Spinal cord (tissue), 10 donors: ENCODE measurements at places on chromosomes 7 and 10. TPM values are rescaled to one million over a fixed set of nuclear protein-coding genes. Genes with fewer than 3 reads are reported as not detected.

Gene GARIN1A
- total RNA-seq = 0.50 TPM

Gene CARD11
- total RNA-seq = 0.99 TPM

Gene SCIN
- 7.5 TPM for total RNA-seq

Gene LLCFC1
- total RNA-seq = not detected

Gene GJC3
- total RNA-seq = 12.6 TPM

Gene SPDYE2B
- not detected for total RNA-seq

Gene RHOBTB1
- 18.1 TPM for total RNA-seq

Gene PLEKHS1
- 0.11 TPM for total RNA-seq

Gene NUTM2D
- 3.6 TPM for total RNA-seq

Gene GIMAP2
- 12.7 TPM for total RNA-seq

Gene COL13A1
- 44.0 TPM for total RNA-seq

Gene PTN
- total RNA-seq = 1,663 TPM

- H3K36me3 ChIP-seq = peaks cover 11% of the 10 kb centered on the region
- H3K4me1 ChIP-seq = peaks cover 15% of the 10 kb centered on the region
- peaks cover 4% of the 10 kb centered on the region for H3K27me3 ChIP-seq
- no peak overlapping the region for H3K4me3 ChIP-seq
- peak; percentile 35 for DNase-seq
- no peak overlapping the region for H3K27ac ChIP-seq
Measured at GRCh38 chr10:71569775-71570588, 149.6 kb downstream of the C10orf105 start.

GRCh38 chr10:120803972-120804371 lies 47.2 kb upstream of the WDR11 start:
- no peaks in the 10 kb centered on the region for H3K4me1 ChIP-seq
- no peak overlapping the region for H3K27ac ChIP-seq
- H3K36me3 ChIP-seq = no peaks in the 10 kb centered on the region
- DNase-seq = no peak
- no peak overlapping the region for H3K4me3 ChIP-seq
- H3K27me3 ChIP-seq = no peaks in the 10 kb centered on the region

- DNase-seq = no peak
- no peaks in the 10 kb centered on the region for H3K4me1 ChIP-seq
- H3K27ac ChIP-seq = no peak overlapping the region
- H3K36me3 ChIP-seq = peaks cover 3% of the 10 kb centered on the region
- H3K4me3 ChIP-seq = no peak overlapping the region
Measured at GRCh38 chr7:107591421-107591820, 11.4 kb downstream of the BCAP29 start.

GRCh38 chr7:84058311-84059076 lies 136.1 kb downstream of the SEMA3A start:
- H3K27me3 ChIP-seq = no peaks in the 10 kb centered on the region
- no peak overlapping the region for H3K4me3 ChIP-seq
- no peak for DNase-seq

DNA sequence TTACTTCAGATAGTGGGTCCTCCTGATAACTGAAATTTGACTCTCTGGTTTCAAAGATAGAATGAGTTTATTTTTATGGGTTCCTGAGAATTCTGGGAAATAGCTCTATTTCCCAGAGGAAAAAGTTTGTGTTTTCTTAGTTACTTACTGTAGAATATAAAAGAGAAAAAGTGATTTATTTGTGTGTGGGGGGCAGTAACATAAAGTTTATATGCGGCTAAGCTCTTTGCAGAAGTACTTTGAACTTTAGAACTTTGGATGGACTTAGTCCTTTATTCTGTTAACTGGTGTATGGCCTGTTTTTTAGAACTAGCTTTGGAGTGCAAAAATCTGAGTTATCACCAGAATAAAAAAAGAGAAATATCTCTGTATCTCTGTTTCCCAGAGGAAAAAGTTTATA lies 157.1 kb downstream of the BBS9 start:
- DNase-seq = no peak
- H3K27me3 ChIP-seq = no peaks in the 10 kb centered on the region
- no peaks in the 10 kb centered on the region for H3K4me1 ChIP-seq
- no peak overlapping the region for H3K27ac ChIP-seq
- H3K4me3 ChIP-seq = no peak overlapping the region

- no peak for DNase-seq
- H3K27me3 ChIP-seq = no peaks in the 10 kb centered on the region
- H3K4me1 ChIP-seq = peaks cover 22% of the 10 kb centered on the region
- H3K4me3 ChIP-seq = no peak overlapping the region
- H3K36me3 ChIP-seq = no peaks in the 10 kb centered on the region
- no peak overlapping the region for H3K27ac ChIP-seq
Measured at GRCh38 chr10:78449554-78449953, 415.9 kb downstream of the RPS24 start.

DNA sequence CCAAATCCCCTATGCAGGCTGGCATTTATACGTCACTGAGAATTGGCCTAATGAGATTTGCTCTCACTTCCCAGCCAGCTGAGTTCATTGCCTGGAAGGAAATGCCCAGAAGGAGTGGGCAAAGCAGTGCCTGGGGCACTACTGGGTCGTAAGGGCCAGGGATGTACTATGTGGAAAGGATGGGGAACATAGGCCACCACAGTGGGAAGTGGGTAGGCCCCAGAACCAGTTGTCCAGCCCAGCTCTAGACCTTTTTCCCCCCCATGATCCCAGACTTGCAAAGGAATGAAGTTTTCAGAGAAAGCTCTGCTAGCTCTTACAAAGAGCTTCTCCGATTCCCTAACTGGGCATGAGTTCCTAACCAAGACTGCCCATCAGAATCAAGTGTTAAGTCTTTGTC lies 13.9 kb downstream of the TRPV5 start:
- no peaks in the 10 kb centered on the region for H3K4me1 ChIP-seq
- no peak for DNase-seq
- H3K36me3 ChIP-seq = no peaks in the 10 kb centered on the region
- H3K27ac ChIP-seq = no peak overlapping the region
- H3K4me3 ChIP-seq = no peak overlapping the region
- no peaks in the 10 kb centered on the region for H3K27me3 ChIP-seq

DNA sequence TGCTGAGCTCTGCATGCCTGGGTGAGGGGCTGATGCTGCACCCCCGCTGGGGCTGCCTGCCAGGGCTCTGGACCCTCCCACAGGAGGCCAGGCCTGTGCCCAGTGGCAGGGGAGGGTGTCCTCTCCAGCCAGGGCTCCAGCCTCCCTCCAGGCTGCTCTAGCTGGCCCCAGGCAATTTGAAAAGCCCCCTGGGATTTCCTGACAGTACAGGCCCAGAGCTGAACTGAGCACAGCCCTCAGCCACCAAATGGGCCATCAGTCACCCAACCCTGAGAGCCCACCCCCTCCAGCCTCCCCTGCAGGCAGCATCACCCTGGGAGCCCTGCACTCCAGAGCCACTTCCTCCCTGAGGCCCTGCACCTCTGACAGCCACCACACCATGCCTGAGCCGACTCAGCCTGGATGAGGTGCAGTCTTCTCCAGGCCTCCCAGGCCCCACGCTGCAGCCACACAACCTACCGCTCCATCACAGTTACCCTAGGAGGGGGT lies 101.8 kb upstream of the RET start:
- H3K36me3 ChIP-seq = no peaks in the 10 kb centered on the region
- DNase-seq = no peak
- H3K27ac ChIP-seq = no peak overlapping the region
- H3K4me1 ChIP-seq = peaks cover 10% of the 10 kb centered on the region

DNA sequence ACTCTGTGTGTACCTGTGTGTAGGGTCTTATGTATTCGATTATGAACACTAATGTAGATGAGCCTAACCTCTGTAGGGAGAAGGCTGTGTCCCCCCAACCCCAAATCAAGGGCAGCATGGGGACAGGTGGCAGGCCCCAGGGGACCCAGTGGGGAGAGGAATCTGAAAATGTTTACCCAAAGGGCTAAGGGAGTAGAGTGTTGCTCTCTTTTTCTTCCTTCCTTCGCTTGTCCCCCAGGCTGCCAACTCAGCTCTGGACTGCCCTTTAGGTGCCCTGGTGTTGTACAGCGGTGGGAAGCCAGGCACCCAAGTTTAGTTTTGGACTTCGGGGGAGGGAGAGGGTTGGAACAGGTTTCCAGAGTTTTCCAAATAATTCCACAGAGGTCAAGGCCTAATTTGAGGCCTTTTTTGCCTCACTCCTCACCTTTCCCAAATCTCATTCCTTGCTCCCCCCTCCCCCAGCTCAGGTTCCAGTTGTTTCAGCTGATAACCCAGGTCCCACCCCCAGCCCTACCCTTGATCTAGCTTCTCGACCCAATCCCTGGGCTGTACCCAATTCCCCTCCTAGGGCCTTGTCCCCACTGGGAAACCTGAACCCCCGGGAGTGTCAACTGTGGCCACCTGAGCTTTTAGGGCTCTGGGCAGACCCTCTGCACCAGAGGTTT lies 9.1 kb upstream of the PAX2 start:
- H3K4me3 ChIP-seq = no peak overlapping the region
- DNase-seq = no peak
- no peaks in the 10 kb centered on the region for H3K36me3 ChIP-seq
- peaks cover 96% of the 10 kb centered on the region for H3K27me3 ChIP-seq

DNA sequence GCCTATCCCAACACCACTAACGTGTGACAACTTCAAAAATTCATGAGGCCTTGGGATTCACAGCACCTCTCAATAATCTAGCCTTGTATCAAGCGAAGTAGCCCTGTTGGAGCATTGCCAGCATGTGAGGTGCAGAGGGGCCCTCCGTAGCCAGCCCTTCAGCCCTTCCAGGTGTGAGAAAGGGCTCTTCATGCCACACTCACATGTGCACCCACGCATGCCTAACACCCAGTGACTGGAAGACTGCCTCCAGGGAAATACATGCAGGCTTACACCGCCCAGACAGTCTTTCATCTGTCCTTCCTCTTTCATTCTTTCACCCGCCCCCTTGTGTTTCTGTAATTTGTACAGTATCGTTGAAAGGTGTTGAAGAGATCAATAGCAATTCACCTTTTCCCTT lies 26.1 kb downstream of the LRRC4 start:
- H3K27ac ChIP-seq = no peak overlapping the region
- peaks cover 23% of the 10 kb centered on the region for H3K36me3 ChIP-seq
- H3K4me3 ChIP-seq = no peak overlapping the region
- DNase-seq = no peak

DNA sequence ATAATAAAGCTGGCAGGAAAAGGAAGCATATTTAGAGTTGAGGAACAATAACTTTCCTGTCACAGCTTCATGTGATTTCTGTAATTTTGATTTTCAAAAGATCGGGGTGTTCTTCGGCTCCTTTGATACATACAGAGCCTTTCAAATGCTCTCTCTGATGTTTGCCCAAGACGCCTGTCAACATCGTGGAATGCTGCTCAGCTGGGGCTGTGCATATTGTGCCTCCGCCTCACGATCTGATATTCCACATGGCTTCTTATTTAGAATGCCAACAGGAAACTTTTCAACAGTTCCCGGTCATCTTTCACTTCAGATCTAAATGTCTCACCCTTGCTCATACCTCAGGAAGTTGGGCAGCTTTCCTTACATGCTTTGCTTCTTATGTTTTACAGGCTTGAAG lies 7.3 kb downstream of the NPY start:
- DNase-seq = no peak
- no peaks in the 10 kb centered on the region for H3K4me1 ChIP-seq
- no peak overlapping the region for H3K4me3 ChIP-seq
- no peaks in the 10 kb centered on the region for H3K36me3 ChIP-seq
- H3K27ac ChIP-seq = no peak overlapping the region

DNA sequence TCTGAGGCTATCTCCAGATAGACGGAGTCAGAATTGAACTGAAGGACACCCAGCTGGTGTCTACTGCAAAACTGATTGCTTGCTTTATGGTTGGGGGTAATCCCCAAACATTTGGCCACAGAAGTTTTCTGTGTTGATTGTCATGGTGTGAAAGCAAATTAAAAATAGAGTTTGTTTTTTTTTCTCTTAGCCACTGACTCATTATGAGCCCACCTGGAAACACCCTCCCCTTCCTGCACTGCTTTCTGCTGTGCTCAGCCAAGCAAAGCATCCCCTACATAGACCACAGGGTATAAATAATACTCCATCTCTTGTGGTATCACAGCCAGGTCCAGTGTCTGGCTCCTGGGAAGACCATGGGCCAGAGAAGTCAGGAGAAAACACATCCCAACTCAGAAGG lies 6.5 kb upstream of the VWC2 start:
- peaks cover 3% of the 10 kb centered on the region for H3K4me1 ChIP-seq
- H3K27me3 ChIP-seq = peaks cover 12% of the 10 kb centered on the region
- DNase-seq = no peak

DNA sequence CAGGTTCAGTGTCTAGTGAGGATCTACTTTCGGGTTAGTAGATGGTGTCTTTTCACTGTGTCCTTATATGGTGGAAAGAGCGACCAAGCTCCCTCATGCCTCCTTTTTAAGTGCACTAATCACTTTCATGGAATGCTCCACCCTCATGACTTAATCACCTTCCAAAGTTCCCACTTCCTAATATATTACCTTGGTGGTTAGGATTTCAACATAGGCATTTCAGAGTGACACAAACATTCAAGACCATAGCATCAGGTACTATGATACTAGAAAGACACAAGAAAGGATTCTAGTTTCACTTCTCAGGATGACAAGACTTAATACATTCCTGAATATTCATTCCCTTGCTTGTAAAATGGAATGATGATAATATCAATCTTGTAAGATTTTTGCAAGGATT lies 119.1 kb upstream of the FAM3C start:
- DNase-seq = no peak
- no peak overlapping the region for H3K27ac ChIP-seq
- H3K4me3 ChIP-seq = no peak overlapping the region

- H3K27me3 ChIP-seq = no peaks in the 10 kb centered on the region
- no peaks in the 10 kb centered on the region for H3K4me1 ChIP-seq
- no peaks in the 10 kb centered on the region for H3K36me3 ChIP-seq
- DNase-seq = peak; percentile 44
- no peak overlapping the region for H3K27ac ChIP-seq
- H3K4me3 ChIP-seq = peak overlapping the region; percentile 18
Measured at GRCh38 chr7:25069900-25070443, 55.1 kb downstream of the CYCS start.

- H3K4me1 ChIP-seq = no peaks in the 10 kb centered on the region
- DNase-seq = no peak
- H3K27ac ChIP-seq = no peak overlapping the region
- no peak overlapping the region for H3K4me3 ChIP-seq
- H3K36me3 ChIP-seq = peaks cover 4% of the 10 kb centered on the region
Measured at GRCh38 chr7:43479042-43479441, 103.9 kb upstream of the STK17A start.

GRCh38 chr7:44534501-44534900 lies 6.6 kb downstream of the NPC1L1 start:
- H3K4me3 ChIP-seq = no peak overlapping the region
- no peaks in the 10 kb centered on the region for H3K4me1 ChIP-seq

DNA sequence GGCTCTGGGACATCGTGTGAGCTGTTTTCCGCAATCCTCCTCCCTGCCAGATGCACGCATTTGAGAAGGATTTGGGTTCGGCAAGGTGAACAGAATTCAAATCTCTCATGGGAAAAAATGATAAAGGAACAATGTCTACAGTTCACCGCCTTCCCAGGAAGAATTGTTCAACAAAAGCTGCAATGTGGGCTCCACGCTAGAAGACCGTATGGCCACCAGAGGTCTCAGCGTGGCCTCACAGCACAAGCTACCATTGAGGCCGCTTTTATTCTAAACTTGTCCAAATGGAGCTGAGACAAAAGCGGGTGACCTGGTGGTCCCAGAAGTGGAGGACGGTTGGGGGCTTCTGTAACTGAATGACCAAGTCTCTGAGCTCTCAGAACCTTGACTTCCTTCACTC lies 733.1 kb downstream of the PARD3 start:
- H3K4me1 ChIP-seq = peaks cover 7% of the 10 kb centered on the region
- no peaks in the 10 kb centered on the region for H3K27me3 ChIP-seq
- H3K27ac ChIP-seq = no peak overlapping the region
- no peak overlapping the region for H3K4me3 ChIP-seq
- no peaks in the 10 kb centered on the region for H3K36me3 ChIP-seq
- DNase-seq = no peak

GRCh38 chr10:72267819-72268399 lies 5.8 kb upstream of the DDIT4 start:
- H3K27ac ChIP-seq = no peak overlapping the region
- H3K4me3 ChIP-seq = no peak overlapping the region
- H3K36me3 ChIP-seq = no peaks in the 10 kb centered on the region
- peaks cover 25% of the 10 kb centered on the region for H3K4me1 ChIP-seq
